Effector CD4-positive, alpha-beta T cell (primary cell): ENCODE measurements at places on chromosomes 4 and X.

DNA sequence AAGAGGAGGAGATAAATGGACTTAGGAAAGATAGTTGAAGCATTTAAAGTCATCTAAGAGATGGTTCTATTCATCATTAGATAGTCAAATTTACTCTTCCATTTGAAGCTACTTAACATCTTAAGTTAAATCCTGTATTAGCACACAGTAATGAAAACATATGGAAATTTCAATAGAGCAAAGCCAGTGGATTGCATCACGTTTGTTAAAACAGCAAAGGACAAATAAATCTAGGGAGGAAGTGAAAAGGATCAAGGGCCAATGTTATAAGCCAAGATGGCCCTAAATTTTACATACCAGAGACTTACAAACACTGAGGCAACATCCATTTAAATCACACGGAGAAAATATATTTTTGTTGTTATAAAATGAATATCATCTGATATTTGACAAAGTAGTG lies 602.8 kb downstream of the INPP4B start:
- no peak for DNase-seq

DNA sequence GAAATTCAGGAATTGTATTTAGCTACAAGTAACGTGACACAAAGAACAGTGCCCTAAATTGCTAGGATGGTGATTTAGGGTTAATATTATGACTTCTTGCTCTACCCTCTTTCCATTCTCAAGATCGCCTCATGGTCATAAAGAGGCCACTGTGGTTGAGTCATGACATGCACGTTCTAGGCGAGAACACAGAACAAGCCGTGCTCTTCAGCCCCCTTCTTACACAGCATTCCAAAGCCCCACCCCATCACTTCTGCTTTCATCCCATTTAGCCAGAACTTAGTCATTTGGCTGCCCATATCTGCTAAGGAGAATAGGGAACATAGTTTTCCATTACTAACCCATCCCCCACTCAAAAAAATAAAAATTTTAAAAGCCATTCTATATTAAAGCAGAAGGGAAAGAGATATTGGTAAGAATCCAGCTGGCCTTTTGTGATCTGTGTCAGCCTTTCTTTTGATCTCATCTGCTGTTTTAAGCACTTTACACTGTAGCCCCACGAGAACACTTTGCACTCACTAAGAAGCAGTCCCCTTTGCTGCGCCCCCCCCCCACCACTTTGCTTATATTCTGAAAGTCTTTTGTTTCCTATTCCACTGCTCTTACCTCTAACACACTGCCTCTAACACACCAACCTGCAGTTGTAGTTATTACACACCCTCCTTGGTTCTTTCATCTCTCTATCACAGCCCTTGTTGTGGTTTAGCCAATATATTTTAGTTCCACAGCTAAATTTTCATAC lies 28.4 kb downstream of the NPNT start:
- no peak for DNase-seq

GRCh38 chr4:1030031-1030430 lies 18.6 kb downstream of the FGFRL1 start:
- no peak for DNase-seq

- no peak for DNase-seq
Measured at GRCh38 chrX:154373340-154374306, 811 bp downstream of the FLNA start.

DNA sequence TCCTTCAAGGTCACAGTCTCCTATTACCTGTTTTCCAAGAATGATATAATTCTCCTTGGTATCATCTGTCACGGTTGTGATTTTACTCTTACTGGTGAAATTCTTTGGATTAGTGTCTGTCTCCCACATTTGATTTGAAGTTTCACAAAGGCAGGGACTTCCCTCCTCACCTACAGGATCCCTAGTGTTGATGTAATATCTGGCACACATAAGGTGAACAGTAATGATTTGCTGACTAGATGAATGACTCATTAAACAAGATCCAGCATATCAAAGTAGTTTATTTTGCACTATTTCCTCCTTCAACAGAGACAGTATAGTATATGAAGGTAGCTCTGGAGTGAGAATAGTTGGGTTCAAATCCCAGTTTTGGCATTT lies 135.3 kb upstream of the IL1RAPL2 start:
- DNase-seq, result no peak

- DNase-seq, result no peak
Measured at GRCh38 chrX:7512845-7513244, 330.1 kb upstream of the VCX start.

DNA sequence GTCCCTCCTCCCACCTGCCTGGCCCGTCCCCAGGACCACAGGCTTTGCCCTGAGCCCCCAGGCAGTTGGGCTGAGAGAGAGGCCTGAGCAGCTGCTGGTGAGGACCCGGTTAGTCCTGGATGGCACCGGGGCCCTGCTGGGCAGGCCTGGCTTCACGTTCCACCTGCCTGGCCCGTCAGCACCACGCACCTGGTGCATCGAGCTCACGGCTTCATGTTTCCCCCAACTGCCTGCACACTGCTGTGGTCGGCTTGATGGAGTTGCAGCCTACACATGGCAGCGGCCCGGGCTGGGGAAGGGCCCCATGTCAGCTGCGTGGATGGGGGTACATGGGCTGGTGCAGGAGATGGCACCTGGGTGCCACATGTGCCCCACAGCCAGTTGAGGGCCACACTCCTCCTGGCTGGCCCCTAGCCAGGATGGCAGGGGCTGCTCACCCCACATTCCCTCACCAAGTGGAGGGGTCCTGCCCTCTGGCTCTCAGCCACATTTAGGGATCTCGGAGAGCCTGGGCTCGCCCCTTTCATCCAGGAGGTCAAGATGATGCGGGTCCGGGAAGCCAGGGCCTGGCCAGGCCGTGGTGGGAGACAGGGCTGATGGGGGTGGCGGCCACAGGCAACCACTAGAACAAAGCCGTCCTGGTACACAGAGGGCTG lies 28.5 kb downstream of the NKX1-1 start:
- DNase-seq, result no peak

- peak; percentile 6 for DNase-seq
Measured at GRCh38 chrX:154712781-154713740, 37.8 kb downstream of the GAB3 start.

DNA sequence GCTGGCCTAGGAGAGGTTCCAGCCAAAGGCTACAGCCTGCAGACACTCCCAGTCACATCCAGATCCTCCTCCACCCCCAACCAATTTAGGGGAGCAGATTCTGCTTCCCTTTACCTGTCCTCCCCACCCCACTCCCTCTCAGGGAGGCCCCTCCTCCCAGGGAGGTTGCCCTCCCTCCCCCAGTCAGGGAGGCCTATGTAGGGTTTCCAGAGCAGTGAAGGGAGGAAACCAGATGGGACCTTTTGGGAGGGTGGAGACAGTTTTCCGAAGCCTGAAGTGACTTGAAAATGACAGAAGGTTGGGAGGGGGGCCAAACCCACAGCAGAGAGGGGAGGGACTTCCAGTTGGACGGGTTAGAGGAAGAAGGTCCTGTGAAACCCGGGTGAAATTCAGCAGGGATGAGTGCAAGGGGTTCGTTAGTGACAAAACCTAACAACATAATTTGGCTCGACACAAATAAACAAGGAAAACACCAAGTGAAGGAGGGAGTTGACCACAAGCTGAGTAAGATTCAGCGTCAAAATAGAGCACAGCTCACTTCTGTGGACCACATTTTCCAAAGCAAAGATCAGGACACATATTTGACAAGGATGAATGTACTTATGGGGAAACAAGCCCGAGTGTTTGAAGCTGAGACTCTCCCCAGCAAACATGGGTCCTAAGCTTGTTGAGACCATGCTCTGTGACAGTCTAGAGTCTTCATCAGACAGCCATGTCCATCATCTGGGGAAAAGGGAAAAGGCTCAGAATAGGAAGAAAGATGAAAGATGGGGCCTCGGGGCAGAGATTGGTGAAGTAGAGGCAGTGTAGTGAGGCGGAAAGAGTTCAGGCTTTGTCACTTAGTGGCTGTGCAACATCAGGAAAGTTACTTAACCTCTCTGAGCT lies 46.4 kb downstream of the PRPS1 start:
- peak; percentile 46 for DNase-seq

DNA sequence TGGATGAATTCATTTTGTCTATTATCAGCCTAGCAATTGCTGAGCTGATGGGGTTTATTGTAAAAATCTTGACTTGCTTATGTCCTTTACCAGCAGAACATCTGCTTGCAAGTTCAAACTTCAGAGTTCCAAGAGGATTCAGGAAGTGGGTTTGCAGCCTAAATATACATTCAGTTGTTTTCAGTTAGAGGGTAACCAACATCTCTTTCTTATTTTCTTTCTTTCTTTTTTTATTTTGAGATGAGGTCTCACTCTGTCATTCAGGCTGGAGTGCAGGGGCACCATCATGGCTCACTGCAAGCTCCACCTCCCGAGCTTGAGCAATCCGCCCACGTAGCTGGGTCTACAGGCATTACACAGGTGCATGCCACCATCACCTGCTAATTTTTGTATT lies 31.4 kb upstream of the FHL1 start:
- no peak for DNase-seq

- DNase-seq, result no peak
Measured at GRCh38 chr4:45971108-45971507, 152.7 kb downstream of the GABRG1 start.

GRCh38 chr4:155164718-155165117 lies 43.7 kb upstream of the NPY2R start:
- DNase-seq, result no peak

- DNase-seq, result no peak
Measured at GRCh38 chrX:125205133-125205917, 114.3 kb upstream of the TEX13C start.

DNA sequence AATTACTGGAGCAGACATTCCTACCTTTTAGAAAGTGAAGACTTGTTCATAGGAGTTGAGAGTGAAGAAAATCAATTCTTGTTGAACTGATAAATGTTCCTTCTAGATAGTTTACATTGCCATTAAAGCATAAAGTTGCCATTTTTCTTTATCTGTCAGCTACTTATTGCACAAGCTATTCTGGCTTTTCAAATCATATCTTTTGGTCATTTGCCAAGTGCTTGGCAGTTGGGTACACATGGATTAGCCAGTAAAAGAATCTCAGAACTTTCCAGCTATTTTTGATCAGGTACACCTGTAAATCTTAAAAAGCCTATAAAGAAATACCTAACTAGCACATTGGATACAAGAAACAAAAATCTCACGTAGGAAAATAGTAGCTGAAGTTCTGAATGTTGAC lies 56.4 kb upstream of the PNPLA4 start:
- DNase-seq, result no peak

- DNase-seq, result no peak
Measured at GRCh38 chr4:85448906-85449890, 25.8 kb upstream of the ARHGAP24 start.

- DNase-seq, result no peak
Measured at GRCh38 chr4:73901031-73901430, 31.8 kb downstream of the CXCL1 start.

DNA sequence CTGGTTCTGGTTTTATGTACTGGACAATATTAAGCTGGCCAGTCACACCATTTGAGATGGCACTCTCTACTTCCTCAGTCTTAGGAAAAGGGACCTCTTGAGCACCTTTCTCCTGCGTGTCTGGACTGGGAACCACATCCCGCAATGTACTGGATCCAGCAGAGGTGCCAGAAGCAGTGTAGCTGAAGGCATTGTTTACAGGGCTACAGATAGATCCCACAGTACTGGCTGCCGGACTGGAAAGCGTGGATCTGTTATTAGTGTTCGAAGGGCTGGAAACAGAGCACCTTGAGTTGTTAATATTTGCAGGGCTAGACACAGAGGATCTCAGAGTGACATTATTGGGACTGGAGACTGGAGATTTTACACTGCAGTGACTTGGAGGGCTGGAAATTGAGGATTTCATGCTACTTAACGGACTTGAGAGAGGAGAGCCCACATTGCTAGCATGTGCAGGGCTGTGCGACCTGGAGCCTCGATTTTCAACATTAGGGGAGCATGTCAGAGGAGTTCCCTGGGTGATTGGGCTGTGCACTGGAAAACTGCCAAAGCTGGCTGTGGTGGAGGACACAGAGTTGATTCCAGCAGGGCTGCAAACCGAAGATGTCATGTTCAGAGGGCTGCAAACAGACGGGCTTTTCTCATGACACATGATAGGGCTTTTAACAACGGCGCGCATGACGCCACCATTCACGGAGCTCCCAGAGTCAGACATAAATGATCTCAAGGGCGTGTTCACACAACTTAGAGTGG lies 6.4 kb downstream of the NR3C2 start:
- no peak for DNase-seq
